Stimulated activated CD4-positive, alpha-beta T cell treated with anti-CD3 and anti-CD28 coated beads, Interleukin-15, amount 100 ng/mL, for 1 hour (primary cell): ENCODE measurements at places on chromosomes 1 and 21.

- DNase-seq = no peak
These were observed 183.3 kb downstream of the KAZN start for GRCh38 chr1:14781811-14782210.

DNA sequence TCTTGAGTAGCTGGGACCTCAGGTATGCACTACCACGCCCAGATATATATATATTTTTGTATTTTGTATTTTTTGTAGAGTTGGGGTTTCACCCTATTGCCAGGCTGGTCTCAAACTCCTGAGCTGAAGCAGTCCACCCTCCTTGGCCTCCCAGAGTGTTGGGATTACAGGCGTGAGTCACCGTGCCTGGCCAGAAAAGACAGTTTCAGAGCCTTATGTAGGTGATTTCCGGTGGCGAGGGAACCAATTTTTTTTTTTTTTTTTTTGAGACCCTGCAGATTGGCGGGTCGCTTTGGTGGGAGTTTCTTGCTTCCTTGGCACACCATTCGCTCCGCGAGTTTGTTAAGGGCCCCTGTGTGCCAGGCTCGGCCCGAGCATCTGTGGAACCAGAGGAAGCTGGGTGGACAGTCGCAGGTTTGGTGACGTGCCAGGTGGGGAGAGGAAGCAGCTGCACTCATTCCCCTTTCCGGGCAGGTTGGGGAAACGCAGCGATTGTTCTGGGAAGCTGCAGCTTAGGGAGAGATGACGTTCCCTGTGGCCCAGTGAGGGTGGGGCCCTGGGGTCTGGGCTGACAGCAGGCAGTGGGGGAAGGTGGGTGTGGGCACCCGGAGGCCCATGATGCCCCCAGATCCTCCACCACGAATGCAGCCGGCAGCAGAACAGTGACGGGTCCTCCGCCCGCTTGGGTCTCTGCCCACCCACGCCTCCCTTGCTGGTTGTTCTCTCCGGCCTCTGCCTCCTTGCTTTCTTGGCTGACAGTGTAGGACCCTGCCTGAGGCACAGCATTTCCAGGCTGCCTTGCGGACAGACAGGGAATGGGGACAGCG lies 25.1 kb downstream of the SPSB1 start:
- DNase-seq = no peak

DNA sequence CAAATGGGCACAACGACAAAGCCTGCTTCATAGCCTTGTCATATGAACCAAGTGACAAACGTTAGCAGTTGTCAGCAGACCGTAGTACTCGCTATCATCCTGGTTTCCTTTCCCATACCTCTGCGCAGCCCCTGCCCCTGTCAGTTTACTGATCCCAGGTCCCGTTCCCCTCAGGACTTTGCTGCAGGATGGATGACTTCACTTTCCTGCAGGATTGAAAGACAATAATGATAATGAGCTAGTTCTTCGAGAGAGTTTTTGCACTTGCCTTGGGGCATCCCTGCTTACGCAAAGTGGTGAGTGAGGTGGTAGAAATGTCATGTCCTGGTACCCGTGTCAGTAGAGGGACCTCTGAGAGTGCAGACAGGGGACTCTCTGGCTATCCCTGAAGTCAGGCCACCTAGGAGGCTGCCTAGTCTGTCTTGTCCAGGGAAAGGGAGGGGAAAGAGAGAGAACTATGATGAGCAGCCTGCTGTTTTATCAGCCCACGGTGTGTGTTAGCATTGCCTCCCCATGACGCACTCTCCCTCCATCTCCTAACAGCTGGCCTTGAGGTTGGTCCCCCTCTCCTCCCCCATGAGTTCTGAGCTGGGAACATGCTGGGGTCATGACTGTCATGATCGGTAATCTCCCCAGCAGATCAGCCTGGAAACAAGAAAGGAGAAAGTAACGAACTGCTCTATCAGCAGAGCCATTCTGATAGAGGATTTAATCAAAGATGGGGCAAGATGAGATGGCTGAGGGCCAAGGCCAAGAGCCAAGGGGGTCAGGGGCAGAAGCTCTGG lies 53.7 kb downstream of the ELK4 start:
- DNase-seq = no peak

DNA sequence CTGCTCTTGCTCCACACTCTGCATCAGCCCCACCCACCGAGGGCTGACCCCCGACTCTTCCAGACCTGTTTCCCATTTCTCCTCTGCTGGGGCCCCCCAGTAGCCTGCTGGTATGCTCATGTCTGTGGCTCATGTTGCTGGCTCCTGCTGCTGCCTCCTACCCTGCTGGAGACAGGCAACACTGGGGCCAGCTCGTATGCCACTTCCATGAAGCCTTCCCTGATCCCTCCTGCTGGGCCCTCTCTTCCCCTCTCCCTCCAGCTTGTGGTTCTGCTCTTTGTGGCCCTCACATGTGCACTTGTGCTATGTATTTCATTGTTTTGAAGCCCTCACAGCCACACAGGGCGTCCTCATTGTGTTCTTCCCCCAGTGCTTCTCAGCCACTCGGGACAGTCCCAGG lies 40.5 kb downstream of the CNN3 start:
- no peak for DNase-seq

GRCh38 chr1:113253187-113253586 lies 137.1 kb upstream of the MAGI3 start:
- no peak for DNase-seq

GRCh38 chr1:168960595-168960994 lies 145.9 kb upstream of the ATP1B1 start:
- no peak for DNase-seq

- DNase-seq = no peak
These were observed 672.8 kb downstream of the LMO4 start for GRCh38 chr1:88001460-88001859.

DNA sequence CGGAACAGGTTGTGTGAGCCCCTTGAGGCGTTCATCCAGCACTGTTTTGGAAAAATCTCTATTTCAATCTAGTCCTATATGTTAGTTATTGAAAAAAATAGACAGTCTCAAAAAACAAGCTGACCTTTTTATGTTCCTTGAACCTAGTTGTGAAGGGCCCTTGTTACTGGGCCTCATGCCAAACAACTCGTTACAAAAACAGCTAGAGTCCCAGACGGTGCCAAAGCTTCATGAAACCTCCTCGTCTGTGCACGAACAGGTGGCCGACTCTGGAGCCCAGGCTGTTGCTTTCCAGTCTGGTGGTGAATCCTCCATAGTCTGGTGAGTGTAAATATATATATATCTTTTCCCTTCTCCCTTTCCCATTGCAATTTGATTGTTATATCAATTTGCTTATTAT lies at the start of gene CHIA:
CHIA (plus strand) TSS at position 222 of the 400 bp plus-strand sequence. CDS start 19,617 bp downstream, outside the sequence.
- DNase-seq = no peak

DNA sequence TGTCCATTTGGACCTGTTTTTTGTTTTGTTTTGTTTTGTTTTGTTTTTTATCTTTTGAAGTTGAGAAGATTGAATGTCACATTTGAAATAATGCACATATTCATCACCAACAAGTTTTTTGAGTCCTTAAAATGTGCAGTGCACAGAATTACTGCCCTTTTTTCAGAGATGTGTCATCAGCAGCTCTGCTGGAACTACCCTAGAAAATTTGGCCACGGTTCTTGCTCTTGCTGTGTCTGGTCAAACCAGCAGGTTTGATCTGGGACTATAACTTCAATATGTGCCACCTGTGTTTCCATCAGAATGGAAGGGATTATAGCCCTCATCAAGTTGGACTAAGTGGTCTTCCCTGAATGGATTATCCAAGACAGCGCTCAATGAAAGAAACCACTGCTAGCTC lies 24.1 kb upstream of the CNN3 start:
- DNase-seq = no peak

DNA sequence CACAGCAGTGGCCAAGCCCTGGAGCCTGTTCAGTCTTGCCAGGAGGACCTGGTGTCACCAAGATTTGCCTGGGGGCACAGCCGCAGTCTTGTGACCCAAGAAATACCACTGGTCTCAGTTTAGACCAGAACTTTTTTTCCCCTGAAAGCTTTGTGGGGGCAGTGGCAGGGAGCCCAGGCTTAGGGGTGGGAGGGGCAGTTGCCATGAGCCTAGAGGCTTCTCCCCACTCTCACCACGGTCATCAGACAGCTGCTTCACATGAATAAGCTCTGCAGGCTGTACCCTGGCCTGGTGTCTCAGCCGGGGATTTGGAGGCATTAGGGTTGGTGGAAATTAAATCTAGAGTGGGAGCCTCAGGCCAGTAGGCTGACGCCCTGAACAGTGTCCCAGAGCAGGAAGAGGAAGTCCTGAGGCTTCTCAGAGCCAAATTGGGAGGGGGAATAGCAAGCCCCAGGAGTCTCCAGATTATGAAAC lies 73.7 kb downstream of the SLC16A1 start:
- no peak for DNase-seq

DNA sequence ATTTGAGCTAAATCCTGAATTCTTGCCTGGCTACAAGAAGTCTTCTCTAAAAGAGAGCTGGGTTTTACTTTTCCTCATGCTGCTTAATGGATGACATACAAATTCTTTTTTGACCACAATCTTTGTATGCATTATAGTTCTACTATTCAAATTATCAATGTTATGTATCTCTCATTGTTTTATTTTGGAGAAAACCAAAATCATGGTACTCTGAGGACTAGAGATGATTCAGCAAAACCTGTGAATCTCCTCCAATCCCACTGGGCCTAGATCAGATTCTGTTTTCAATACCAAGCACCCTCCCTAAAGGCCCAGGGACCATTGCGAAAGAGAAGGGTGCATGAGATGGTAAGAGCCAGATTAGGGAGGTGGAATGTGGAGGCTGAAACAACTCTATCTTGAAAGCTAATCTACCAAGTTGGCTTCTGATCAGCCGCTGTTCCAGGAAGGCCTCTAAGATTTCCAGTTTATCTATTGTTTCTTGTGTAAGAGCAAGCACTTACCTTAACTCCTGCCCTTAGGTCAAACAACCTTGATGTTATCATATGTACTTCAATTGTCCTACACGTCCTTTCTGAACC lies 547.2 kb downstream of the PLPP3 start:
- no peak for DNase-seq

- DNase-seq = no peak
These were observed 11.6 kb upstream of the LIN28A start for GRCh38 chr1:26399034-26399433.

DNA sequence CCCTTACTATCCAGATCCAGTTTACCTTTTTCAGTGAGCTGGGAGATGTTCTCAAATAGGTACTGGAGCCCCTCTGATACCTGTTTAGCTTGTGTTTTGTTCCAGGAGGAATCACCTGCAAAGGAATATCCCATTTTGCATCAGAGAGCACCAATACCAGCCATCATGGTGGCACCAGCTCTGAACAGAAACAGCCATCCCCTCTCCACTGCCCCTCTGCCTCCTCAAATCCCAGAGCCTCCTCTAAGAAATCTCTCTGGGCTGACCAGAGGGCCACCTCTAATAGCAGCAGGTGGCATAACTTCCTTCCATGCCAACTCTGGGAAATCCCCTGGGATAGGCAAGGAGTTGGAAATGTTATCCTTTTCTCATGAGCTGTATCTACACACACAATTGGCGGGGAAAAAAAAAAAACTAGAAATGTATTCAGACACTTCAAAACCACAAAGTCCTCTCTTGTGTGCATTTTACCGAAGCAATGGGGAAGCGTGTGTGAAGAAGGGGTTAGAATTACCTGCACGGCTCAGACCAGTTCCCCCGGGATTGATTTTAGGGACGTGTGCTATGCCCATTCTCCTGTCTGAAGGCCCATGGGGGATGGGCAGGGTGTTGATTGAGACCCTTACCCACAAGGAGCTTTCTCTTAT lies 2.4 kb downstream of the PGLYRP4 start:
- no peak for DNase-seq

DNA sequence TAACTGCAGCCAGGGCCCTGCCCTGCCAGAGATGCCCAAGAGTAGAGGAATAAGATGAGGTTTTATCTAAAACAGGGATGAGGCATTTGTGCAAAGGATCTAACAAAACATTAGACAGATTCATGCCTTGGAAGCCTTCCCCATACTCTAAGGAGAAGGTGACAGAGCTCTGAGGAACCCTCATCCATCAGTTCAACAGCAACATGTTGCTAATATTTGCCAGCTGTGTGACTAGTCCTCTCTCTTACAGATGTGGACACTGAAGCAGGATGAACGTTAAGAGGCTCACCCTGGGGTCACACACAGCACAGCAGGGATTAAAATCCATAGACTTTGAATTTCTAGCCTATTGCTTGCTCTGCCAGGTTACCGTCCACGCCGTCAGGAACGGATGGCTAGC lies 99.0 kb downstream of the ZBTB18 start:
- DNase-seq = no peak

- no peak for DNase-seq
These were observed 40.2 kb downstream of the RASAL2 start for GRCh38 chr1:178134061-178134460.

DNA sequence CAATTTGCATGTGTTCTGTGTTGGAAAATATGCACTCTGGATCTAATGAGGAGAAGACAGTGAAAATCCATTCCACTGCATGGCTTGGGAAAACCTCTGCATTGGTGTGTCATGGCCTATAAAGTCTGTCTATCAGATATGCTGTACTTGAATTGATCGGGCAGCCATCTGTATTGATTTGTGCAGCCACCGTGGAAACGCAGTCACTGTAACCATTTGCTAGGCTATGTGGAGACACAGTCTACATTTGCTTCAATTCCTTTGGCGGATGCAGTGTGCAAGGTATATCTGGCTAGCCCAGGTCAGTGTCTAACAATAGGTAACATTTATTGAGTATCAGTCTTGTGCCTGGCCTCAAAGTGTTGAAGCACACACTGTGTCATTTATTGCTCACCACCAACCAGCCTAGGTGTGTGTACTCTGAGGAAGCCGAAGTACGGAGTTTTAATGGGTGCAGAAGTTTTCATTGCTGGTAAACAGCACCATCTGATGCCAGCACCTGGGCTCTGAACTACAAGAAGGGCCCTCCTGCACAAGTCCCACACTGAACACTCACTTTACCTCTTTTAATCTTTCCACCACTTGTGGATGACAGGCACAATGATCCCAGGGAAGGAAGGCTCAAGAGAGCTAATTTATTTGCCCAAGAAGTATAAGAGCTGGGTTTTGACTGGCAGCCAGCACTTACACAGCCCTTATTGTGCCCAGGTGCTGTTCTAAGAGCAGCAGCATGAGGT lies 83.4 kb downstream of the DAB1 start:
- no peak for DNase-seq

DNA sequence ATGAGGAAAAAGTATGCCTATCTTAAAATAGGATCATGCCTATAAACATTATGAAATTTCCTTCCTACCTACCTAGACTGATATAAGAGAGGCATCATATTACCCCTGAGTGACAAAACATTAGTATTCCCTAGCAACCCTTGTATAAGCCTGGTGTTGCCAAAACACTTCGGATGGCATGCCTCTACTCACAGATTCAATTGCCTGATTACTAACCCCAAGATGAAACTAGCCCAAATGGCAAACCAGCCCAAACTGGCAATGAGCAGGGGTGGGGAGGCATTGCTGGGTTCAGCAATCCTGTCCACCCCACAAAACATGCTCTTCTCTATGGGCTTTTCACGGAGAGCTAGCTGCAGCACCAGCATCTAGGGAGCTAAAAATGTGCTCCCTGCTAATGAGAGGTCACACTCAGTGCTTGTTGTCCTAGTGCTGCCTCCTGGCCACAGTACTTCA lies 13.9 kb downstream of the PALMD start:
- DNase-seq = no peak
